ENCODE measurements at places on chromosomes 6 and 20. TPM values are rescaled to one million over a fixed set of nuclear protein-coding genes. Genes with fewer than 3 reads are reported as not detected.
A peak's percentile ranks its signal among the peaks of the same experiment; 100 is the strongest.

DNA sequence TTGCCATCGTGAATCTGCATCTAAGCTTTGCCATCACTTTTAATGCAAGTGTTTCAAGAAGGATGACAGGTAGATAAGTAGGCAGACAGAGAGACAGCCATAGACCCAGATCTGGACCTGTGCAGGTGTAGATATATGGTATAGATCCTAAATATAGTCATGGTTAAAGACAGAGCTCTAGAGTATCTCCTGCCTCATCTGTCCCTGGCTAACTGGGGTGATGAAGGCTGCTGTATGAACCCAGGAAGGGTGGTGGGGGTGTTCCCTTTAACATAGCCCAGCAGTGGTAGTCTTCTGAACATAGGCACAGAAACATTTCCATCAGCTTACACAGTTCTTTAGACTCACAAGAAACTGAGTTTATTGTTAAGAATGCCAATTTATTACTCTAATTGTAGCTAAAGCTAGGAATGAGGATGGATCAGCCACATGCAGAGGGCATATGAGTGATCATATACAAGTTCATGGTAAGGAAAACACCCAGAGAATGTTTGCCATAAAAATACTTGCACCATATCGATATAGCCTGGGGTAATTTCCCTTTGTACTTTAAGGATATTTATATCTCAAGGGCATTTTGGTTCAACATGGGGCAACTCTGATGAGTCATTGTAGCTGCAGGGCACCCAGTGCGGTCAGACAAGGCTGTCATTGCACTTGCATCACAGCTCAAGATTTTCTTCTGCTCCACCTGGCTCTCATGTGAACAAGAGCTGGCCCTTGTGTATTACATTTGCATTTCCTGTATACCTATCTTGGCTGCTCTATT, 587.2 kb downstream of the EPM2A start:
- H3K27ac ChIP-seq, result no peak overlapping the region
- peak; percentile 82 for DNase-seq
- H3K4me3 ChIP-seq, result peak overlapping the region; percentile 5

- no peak overlapping the region for H3K4me3 ChIP-seq
- no peak for DNase-seq
- H3K36me3 ChIP-seq, result no peaks in the 10 kb centered on the region
- no peaks in the 10 kb centered on the region for H3K27me3 ChIP-seq
- no peak overlapping the region for H3K27ac ChIP-seq
Measured at GRCh38 chr20:56222201-56222600, 26.3 kb upstream of the MC3R start.

GRCh38 chr20:62335532-62335931, 31.6 kb downstream of the LAMA5 start:
- no peak overlapping the region for H3K27ac ChIP-seq
- H3K4me3 ChIP-seq, result no peak overlapping the region
- no peak for DNase-seq
- no peaks in the 10 kb centered on the region for H3K27me3 ChIP-seq

- DNase-seq, result no peak
- peaks cover 75% of the 10 kb centered on the region for H3K4me1 ChIP-seq
- no peaks in the 10 kb centered on the region for H3K27me3 ChIP-seq
Measured at GRCh38 chr20:50717974-50718761, 13.2 kb upstream of the PARD6B start.

APOM gene
- 2.2 TPM for total RNA-seq

DNA sequence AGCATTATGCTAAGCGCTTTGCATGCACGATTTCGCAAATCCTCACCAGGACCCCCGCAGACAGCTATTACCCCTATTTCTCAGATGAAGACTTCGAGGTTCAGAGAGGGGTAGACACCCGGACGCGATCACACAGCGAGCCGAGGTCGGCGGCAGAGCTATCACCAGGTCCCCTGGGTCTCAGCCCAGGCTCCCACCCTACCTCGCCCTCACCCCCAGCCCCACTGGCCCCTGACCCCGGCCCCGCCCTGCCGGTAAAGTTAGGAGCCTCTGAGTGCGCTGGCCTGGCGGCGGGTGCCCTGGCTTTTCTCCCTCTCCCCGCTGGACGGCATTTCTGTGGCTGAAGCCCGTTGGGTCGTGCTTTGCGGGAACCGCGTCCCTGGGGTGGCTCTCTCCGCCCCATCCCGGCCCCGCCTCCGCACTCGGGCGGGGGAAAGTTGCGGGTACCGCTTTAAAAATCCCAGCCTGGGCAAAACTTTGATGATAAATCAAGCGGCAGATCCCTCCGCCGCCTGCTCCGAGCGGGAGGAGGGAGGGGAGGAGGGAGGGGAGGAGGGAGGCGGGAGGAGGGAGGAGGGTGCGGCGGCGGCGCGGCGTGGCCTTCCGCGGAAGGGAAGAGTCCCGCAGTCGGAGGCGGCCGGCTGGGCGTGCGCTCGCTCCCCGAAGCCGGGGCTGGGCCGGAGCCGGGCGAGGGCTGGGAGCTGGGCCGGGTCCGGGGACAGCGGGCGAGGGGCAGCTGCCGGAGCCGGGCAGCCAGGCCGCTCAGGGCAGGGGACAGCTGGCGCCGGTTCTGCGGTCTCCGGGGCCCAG, at the start of gene VSTM2L:
TSS of gene VSTM2L (plus strand) at position 624 of the 810 bp plus-strand sequence. CDS start 224 bp downstream, outside the sequence.
- H3K27me3 ChIP-seq, result peaks cover 14% of the 10 kb centered on the region
- H3K36me3 ChIP-seq, result no peaks in the 10 kb centered on the region
- H3K4me1 ChIP-seq, result peaks cover 2% of the 10 kb centered on the region
- no peak within 1 kb of the TSS for H3K27ac ChIP-seq
- H3K4me3 ChIP-seq, result no peak within 1 kb of the TSS
- no peak for DNase-seq

Data from HCT116 (cell line).